ENCODE measurements at places on chromosomes 2 and 18. TPM values are rescaled to one million over a fixed set of nuclear protein-coding genes. Genes with fewer than 3 reads are reported as not detected.

GRP gene
- not detected for polyA plus RNA-seq

DHRS9 gene
- not detected for polyA plus RNA-seq

TCF23 gene
- not detected for polyA plus RNA-seq

ANKZF1 gene
- 31.5 TPM for polyA plus RNA-seq

GRCh38 chr2:233311241-233311926, 3.8 kb downstream of the SAG start:
- no peaks in the 10 kb centered on the region for H3K36me3 ChIP-seq
- H3K4me1 ChIP-seq = no peaks in the 10 kb centered on the region
- H3K27ac ChIP-seq = no peak overlapping the region
- H3K27me3 ChIP-seq = peaks cover 4% of the 10 kb centered on the region
- DNase-seq = no peak

- H3K4me3 ChIP-seq = no peak overlapping the region
- no peaks in the 10 kb centered on the region for H3K27me3 ChIP-seq
- peaks cover 18% of the 10 kb centered on the region for H3K4me1 ChIP-seq
- H3K27ac ChIP-seq = no peak overlapping the region
- H3K36me3 ChIP-seq = no peaks in the 10 kb centered on the region
Observed at GRCh38 chr2:71759060-71759459, 305.7 kb downstream of the DYSF start.

GRCh38 chr2:204632410-204632809, 87.1 kb downstream of the PARD3B start:
- H3K36me3 ChIP-seq = no peaks in the 10 kb centered on the region
- peaks cover 7% of the 10 kb centered on the region for H3K4me1 ChIP-seq
- DNase-seq = no peak
- no peak overlapping the region for H3K27ac ChIP-seq
- H3K27me3 ChIP-seq = no peaks in the 10 kb centered on the region
- no peak overlapping the region for H3K4me3 ChIP-seq

GRCh38 chr2:109438146-109438545, 175.6 kb downstream of the SEPTIN10 start:
- no peaks in the 10 kb centered on the region for H3K27me3 ChIP-seq
- H3K4me1 ChIP-seq = peaks cover 8% of the 10 kb centered on the region
- H3K36me3 ChIP-seq = peaks cover 10% of the 10 kb centered on the region
- H3K27ac ChIP-seq = no peak overlapping the region

DNA sequence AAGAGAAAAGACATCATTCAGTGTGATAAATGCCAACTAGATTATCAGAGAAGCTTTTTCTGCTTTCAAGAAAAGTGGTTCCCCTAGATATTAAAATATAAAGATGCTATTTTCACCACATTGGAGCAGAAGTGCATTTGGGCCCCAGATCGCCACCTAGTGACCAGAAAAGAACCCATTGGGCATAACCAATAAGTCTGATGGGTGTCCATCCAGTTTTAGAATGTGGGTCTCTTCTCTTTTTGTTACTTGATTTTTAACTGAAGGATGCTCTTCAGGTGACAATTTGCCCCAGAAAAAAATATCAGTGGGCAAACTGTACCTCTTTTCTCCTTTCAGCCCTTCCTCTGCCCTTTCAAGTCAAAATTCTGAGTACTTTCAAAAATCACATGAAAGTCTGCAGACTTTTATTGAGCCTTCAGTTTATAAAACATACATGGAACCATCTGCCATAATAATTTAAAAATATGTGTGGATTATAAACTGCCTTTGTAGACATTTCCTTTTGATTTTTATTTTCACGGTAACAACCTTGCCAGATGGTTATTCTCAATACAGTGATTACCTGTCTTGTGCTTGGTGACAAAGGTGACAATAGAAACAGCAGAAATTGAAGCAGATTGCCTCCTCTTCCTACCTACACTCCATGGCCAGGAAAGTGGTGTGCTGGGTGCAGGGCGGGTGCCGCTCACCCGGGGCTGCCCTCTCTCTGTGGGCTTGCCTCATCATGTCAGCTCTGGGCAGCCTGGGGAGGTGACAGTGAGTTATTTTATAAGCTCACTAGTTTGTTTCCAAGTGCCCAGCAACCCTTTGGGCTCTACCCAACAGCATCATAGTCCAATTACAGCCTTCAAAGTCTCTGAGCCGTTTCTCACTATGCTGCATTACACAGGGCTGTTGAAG, 124.5 kb downstream of the DCDC2C start:
- no peak overlapping the region for H3K27ac ChIP-seq
- H3K4me1 ChIP-seq = no peaks in the 10 kb centered on the region
- H3K36me3 ChIP-seq = no peaks in the 10 kb centered on the region

GRCh38 chr2:50469784-50470183, 562.1 kb downstream of the NRXN1 start:
- H3K27ac ChIP-seq = no peak overlapping the region
- H3K4me3 ChIP-seq = no peak overlapping the region
- H3K4me1 ChIP-seq = no peaks in the 10 kb centered on the region

DNA sequence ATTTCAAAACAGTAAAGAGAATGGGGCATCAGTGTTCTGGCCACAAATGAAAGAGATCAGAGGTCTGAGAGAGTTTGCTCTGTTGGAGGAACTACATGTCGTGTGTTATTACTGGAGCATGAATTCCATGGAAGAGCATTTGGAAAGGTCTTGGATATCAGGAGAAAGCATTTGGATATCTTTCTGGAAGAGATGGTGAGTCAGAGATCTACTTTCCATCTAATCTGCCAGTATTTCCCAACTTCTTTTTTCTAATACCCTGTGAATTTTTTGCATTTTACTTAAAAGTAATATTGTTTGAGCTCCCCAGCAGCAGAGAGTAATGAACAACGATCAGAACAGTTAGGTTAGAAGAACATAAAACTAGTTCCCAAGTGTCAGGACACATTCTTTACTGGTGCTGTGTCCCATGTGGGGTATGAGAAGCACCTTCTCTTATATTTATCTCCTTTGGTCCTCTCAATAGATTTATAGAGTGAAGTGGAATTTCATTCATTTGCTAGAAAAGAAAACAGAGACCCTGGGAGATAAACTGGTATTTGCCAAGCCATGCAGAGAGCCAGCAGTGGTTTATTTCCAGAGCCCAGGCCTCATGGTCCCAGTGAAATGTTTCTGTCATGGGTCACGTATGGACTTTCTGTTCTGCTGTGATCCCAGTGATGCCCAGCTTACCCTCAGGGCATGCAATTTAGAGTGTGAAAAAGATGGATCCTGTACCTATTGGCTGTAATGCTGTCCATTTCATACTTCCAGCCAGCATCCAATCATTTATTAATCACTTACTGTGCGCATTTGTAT, 130.8 kb upstream of the NT5C1B start:
- H3K36me3 ChIP-seq = no peaks in the 10 kb centered on the region
- peak overlapping the region; percentile 55 for H3K27ac ChIP-seq
- no peak overlapping the region for H3K4me3 ChIP-seq
- H3K27me3 ChIP-seq = no peaks in the 10 kb centered on the region
- peak; percentile 69 for DNase-seq
- H3K4me1 ChIP-seq = peaks cover 12% of the 10 kb centered on the region

- peak; percentile 17 for DNase-seq
- peak overlapping the region; percentile 42 for H3K27ac ChIP-seq
- H3K27me3 ChIP-seq = no peaks in the 10 kb centered on the region
- H3K36me3 ChIP-seq = no peaks in the 10 kb centered on the region
- H3K4me1 ChIP-seq = peaks cover 16% of the 10 kb centered on the region
- peak overlapping the region; percentile 22 for H3K4me3 ChIP-seq
Observed at GRCh38 chr2:134177351-134177931, 76.4 kb upstream of the MGAT5 start.

DNA sequence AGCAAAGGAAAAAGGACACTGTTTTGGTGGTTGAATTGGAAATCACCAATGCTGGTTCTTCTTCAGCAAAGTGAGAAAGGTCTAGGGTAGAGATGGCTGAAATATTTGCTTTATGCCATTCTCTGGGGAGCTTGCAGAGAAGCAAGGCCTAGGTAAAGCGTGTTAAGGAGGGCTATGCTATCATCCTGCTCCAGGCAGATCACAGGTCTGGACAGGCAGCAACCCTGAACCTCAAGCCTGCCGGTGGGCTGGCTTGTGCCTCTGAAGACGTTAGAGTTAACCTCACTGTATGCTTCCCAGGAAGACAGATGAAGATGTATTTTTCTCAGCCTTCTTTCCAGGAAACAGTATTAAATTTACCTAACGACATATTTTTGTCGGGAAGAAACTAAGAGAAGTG, 138.5 kb upstream of the LYPD6 start:
- DNase-seq = no peak
- H3K27ac ChIP-seq = no peak overlapping the region
- no peaks in the 10 kb centered on the region for H3K36me3 ChIP-seq
- no peaks in the 10 kb centered on the region for H3K27me3 ChIP-seq

- H3K27ac ChIP-seq = no peak overlapping the region
- peaks cover 47% of the 10 kb centered on the region for H3K36me3 ChIP-seq
- DNase-seq = no peak
- no peaks in the 10 kb centered on the region for H3K4me1 ChIP-seq
- no peaks in the 10 kb centered on the region for H3K27me3 ChIP-seq
- H3K4me3 ChIP-seq = no peak overlapping the region
Observed at GRCh38 chr2:37011130-37011529, 44.8 kb upstream of the STRN start.

DNA sequence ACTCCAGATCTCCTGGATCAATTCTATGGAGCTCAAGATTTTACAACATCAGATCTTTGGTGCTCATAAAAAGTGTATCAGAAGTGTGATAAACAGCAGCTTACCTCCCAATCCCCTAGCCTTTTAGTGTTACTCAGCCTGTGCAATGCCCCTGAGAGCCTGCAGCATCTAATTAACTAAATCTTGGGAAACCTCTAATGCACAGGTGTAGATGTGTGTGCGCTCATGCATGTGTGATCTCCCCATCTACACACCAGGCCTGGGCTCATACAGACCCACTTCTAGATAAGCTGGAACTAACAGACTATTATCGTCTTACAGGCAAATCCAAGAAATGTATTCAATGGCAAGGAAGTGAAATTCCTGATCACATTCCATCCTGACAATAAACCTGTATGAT, 7.5 kb downstream of the SUCLG1 start:
- no peaks in the 10 kb centered on the region for H3K36me3 ChIP-seq
- no peaks in the 10 kb centered on the region for H3K4me1 ChIP-seq
- no peak for DNase-seq
- H3K27ac ChIP-seq = no peak overlapping the region
- no peaks in the 10 kb centered on the region for H3K27me3 ChIP-seq

GRCh38 chr18:74682141-74682990, 84.7 kb downstream of the ZNF407 start:
- H3K36me3 ChIP-seq = no peaks in the 10 kb centered on the region
- H3K27ac ChIP-seq = no peak overlapping the region
- no peak overlapping the region for H3K4me3 ChIP-seq
- H3K27me3 ChIP-seq = no peaks in the 10 kb centered on the region

DNA sequence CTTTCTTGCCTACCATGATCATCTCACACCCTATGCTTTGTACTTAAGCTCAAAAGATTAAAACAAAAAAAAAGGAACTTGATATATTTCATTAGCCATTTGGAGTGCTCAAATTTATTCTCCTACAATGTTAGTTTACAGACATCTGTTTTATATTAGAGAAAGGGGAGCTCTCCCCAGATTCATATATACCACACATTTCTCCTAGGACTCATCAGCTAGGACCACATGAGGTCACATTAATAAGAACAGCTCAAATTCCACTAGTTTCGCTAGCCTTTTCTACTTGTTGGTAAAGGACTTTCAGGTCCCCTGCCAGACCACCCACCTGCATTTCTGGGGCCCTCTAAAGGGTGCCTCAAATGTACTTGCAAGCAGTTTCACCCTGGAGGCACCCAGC, 151.2 kb upstream of the MMADHC start:
- H3K4me3 ChIP-seq = no peak overlapping the region
- H3K27me3 ChIP-seq = no peaks in the 10 kb centered on the region
- DNase-seq = no peak
- H3K36me3 ChIP-seq = no peaks in the 10 kb centered on the region
- H3K4me1 ChIP-seq = peaks cover 74% of the 10 kb centered on the region

DNA sequence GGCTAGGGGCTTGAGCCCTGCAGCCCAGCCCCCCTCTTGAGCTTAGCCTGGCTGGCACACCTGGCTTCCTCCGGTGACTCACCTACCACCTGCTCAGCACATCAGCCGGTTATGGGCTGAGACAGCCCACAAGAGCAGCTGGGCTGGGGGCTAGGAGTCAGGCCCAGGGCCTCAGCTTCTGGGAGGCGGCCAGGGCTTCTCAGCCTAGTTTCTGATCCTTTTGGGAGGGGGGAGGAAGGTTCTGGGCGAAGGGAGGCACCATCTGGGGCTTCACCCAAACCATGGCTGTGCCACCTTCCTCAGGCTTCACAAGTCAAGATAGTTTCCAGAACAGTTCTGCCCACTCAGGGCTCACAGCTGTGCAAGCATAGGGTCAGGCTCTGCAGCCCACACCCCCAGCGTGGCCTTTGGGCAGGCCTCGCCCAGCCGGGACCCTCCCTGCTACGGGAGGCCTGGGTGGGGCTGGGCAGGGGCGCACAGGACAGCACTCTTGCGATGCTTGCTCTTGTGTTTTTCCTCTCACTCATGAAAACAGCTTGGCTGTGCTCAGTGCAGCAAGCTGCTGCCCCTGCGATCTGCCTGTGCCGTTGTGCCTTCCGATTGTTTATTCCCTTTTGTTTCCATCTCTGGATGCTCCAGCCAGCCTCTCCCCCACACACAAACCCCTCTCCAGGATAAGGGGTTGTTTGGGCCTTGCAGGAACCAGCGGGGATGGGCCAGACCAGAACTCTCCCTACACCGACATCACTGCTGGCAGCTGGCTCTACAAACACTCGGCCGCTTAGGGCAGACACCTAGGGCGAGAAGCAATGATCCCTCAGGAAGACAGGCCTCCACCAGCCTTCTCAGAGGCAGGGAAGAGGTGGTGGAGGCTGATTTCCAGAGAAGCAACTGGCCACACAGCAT, 26.1 kb upstream of the SEMA4C start:
- no peak for DNase-seq
- no peak overlapping the region for H3K4me3 ChIP-seq
- H3K36me3 ChIP-seq = no peaks in the 10 kb centered on the region
- H3K27ac ChIP-seq = no peak overlapping the region

- no peak for DNase-seq
- H3K27me3 ChIP-seq = no peaks in the 10 kb centered on the region
- no peak overlapping the region for H3K27ac ChIP-seq
Observed at GRCh38 chr2:66547887-66548286, 113.0 kb downstream of the MEIS1 start.

DNA sequence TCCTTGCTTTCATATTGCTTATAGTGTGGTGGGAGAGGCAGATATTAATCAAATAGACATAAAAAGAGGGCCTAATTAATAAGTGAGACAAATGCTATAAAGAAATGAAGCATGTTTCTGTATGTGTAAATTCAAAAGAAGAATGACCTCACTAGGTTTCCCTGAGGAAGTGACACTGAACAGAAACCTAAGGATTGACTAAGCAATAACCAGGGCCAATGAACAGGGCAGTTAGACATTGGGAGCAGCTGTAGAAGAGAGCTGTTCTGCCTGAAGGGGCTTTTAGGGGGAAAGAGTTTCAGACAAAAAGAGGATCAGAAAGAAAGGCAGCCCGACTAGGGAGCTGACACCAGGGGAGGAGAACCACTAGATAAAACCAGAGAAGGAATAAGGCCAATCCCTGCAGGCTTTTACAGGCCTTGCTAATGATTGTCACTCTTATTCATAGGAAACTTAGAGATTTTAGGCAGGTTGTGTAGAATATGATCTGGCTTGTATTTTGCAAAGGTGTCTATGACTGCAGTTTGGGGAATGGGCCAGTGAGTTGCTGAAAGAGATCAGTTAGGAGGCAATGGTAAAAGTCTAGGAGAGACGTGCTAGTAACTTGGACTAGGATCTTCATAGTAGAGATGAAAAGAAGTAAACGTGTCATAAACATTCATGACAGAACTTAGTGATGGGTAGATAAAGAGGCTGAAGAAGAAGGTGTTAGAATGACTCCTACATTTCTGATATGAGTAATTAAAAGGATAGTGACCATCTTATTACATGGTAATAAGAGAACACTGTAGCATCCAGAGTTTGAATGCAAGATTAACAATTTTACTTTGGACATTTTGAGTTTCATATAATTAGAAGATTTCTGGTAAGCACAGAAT, 26.8 kb upstream of the NABP1 start:
- peaks cover 7% of the 10 kb centered on the region for H3K4me1 ChIP-seq
- no peak overlapping the region for H3K4me3 ChIP-seq
- no peaks in the 10 kb centered on the region for H3K36me3 ChIP-seq
- no peak overlapping the region for H3K27ac ChIP-seq

Data from GM23248 (cell line).